Esophagus muscularis mucosa (tissue), 4 donors: ENCODE measurements at places on chromosomes 5 and 9. TPM values are rescaled to one million over a fixed set of nuclear protein-coding genes. Genes with fewer than 3 reads are reported as not detected.
A peak's percentile ranks its signal among the peaks of the same experiment; 100 is the strongest.

The TOR1A gene
- total RNA-seq = 31.1 TPM

The SLCO6A1 gene
- total RNA-seq = not detected

DNA sequence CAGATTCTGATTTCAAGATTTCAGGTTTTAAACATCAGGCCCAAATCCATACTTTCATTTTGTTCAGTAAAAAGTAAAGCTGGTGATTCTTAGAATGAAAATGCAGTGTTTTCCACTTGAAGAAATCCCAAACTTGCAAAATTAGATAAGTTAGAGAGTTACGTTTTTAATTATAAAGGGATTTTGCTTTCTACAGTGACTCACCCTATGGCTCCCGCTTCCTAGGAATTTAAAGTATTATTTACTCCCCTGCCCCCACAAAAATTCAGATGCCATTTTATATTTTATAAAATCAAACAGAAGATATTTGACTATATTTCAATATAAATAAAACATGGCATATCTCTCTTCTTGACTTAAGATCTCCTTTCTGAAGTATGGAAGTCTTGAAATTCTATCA, 402.9 kb downstream of the ZSWIM6 start:
- no peak for DNase-seq
- H3K36me3 ChIP-seq = no peaks in the 10 kb centered on the region
- no peaks in the 10 kb centered on the region for H3K27me3 ChIP-seq
- H3K4me1 ChIP-seq = no peaks in the 10 kb centered on the region
- no peak overlapping the region for H3K4me3 ChIP-seq

DNA sequence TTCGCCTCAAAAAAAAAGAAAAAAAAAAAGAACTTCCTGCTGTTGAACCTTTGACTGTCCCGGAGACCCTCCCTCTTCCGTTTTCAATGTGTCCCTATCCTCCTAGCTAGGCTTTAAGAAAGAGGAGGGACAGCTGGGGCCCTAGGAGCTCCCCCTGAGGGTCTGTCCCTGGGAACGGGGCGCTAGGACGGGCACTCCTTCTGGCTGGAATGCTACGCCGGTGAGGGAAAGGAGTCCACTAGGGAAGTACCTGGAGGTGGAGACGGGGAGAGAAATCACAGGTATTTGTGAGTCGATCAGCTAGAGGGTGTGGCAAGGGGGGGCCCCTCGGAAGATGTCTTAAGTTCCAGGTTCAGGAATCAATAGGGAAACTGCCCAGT, 4.6 kb downstream of the SIT1 start:
- no peaks in the 10 kb centered on the region for H3K27me3 ChIP-seq
- H3K4me3 ChIP-seq = peak overlapping the region; percentile 49
- no peak for DNase-seq
- peak overlapping the region; percentile 87 for H3K27ac ChIP-seq
- peaks cover 23% of the 10 kb centered on the region for H3K4me1 ChIP-seq
